ENCODE measurements at places on chromosomes 16 and 17.

GRCh38 chr17:76013377-76013932 lies 12.8 kb downstream of the CDK3 start:
- no peak for DNase-seq

- DNase-seq = no peak
Measured at GRCh38 chr17:67353161-67353560, 13.2 kb downstream of the PSMD12 start.

GRCh38 chr17:46128453-46128852 lies 64.8 kb downstream of the KANSL1 start:
- no peak for DNase-seq

- DNase-seq = no peak
Measured at GRCh38 chr16:73385696-73386095, 337.8 kb upstream of the ZFHX3 start.

DNA sequence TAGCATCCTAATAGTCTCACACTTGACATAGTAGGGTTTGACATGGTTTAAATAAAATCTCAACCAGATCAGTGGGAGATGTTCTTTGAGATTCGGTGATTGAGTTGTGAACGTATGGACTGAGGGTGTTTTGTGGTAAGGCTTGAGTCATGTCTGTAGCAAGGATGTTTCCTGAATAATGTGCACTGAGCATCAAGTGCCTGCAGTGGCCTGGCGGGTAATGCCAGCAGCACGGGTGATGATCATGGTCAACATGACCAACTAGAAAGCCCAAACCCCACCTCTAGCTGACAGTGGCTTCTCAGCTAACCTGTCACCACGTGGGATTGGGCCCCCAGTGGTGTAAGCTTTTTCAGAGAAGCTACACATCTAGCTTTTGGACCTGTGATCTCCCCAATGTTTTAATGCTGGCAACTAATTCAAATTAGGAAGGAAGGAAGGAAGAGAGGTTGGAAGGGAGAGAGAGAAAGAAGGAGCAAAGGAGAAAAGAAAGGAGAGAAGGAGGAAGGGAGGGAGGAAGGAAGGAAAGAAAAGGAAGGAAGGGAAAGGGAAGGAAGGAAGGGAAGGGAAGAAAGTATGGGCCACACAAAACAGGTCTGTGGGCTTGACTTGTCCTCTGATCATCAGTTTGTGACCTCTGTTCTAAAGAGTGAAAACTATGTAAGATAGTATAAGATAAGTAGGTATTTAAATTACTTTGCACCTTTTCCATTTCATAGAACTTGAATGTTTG lies 55.4 kb downstream of the WWOX start:
- DNase-seq = no peak

- no peak for DNase-seq
Measured at GRCh38 chr16:74556375-74556922, 50.5 kb downstream of the GLG1 start.

DNA sequence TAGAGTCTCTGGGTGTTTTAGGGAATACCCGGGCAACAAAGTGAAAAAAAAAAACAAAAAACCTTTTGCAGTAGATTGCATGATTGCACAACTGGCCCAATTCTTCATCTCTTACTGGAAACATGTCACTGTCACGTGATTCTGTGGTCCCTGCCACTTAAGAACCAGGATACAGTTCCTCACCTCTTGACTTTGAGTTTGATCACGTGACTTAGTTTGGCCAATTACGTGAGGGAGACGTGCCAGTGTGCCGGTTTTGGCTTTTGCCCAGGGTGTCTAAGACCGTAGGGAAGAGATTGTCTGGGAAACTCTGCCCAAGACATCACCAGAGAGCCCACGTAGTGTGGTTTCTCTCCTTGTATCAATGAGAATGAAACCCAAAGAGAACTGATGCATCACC lies 88.7 kb downstream of the GRIN2A start:
- no peak for DNase-seq

DNA sequence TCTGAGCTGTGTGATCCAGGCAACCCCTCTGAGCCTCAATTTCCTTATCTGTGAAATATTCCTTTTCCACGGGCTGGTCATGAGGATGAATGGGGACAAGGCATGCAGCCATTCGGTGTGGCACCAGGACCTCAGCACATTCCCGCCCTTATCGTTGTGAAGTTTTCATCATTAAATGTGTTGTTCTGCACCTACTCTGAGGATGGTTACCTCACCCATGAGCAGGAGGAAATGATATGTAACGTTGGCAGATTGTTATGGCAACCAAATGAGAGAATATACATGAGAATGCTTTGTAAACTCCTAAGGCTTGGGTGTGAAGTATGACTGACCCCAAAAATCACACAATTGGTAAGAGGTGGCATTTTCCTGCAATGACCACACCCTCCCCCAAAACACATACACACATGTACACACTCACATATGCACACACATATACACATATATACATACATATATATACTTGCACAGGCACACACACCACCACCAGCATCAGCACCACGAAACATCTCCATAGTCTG lies 39.5 kb downstream of the SMARCE1 start:
- DNase-seq = no peak

DNA sequence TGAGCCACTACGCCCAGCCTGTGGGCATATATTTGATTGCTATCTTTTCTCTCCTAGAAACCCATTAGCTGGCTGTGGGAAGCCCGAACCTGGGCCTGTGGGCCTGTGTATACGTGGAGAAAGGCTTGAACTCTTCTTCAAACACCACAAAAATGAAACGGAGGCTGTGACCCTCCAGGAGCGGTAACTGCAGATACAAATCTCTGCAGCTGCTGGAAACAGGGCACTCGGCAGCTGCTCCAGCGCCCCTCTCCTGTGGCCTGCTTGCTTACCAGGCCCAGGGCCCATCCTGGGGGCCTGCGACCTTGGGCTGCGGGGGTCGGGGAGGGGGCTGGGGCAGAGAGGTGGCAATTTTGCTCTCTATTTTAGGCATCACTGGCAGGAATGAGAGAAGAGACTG lies 28.0 kb upstream of the MTSS2 start:
- no peak for DNase-seq

DNA sequence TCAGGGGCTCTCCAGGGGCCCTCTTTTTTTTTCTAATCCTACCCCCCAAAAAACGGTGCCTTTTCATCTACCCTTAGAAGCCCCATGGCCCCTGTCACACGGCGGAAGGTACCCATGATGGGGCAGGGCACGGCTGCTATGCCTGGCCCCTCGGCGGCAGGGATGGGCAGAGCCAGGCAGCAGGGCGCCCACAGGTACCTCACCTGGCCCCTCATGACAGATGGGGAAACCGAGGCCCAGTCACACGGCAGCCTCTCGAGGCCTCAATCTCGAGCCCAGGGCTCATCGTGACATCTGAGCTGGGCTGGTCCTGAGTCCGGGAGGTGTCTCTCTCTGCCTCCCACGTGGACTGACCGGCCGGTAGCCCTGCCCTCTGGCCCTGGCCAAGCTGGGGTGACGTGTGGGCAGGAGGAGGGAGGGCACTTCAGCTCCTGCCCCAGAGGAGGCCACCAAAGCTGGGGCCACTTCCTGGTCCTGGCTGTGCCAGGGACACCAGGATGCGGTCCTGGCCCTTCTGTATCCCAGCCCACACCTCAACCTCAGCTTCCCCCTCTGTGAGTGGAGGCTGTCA lies 11.6 kb downstream of the TRAF7 start:
- no peak for DNase-seq

DNA sequence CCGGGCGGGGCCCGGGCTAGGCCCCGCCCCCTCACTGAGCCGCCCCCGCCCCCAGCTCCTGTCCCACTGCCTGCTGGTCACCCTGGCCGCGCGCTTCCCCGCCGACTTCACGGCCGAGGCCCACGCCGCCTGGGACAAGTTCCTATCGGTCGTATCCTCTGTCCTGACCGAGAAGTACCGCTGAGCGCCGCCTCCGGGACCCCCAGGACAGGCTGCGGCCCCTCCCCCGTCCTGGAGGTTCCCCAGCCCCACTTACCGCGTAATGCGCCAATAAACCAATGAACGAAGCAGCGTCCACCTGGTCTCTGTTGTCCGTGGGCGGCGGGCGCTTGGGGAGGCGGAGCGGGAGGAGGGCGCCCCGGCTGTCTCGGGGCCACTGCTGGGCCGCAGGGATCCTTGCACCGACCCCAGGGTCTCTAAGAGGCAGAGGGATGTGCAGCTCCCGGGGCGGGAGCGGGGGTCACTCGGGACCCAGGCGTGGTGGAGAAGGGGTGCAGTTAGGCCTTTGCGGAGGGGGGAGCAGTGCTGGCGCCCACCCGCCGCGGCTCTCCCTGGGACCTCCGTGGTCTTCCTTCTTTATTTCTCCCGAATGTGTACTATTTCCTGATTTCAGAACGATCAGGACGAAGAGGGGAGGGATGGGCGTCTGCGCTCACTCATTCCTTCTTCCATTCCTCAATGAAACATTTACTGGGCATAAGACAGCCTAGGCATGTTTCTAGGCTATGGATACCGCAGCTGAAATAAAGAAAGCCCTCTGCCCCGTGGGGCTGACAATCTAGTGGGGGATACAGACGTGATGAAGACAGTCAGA lies 2.0 kb downstream of the HBZ start:
- no peak for DNase-seq

GRCh38 chr16:57536306-57537193 lies at the start of gene CCDC102A:
TSS of gene CCDC102A (minus strand) at chr16:57536571. CDS start at chr16:57529177, 7,394 bp downstream.
- no peak for DNase-seq

- no peak for DNase-seq
Measured at GRCh38 chr17:81397314-81398175, 2.3 kb downstream of the BAHCC1 start.

DNA sequence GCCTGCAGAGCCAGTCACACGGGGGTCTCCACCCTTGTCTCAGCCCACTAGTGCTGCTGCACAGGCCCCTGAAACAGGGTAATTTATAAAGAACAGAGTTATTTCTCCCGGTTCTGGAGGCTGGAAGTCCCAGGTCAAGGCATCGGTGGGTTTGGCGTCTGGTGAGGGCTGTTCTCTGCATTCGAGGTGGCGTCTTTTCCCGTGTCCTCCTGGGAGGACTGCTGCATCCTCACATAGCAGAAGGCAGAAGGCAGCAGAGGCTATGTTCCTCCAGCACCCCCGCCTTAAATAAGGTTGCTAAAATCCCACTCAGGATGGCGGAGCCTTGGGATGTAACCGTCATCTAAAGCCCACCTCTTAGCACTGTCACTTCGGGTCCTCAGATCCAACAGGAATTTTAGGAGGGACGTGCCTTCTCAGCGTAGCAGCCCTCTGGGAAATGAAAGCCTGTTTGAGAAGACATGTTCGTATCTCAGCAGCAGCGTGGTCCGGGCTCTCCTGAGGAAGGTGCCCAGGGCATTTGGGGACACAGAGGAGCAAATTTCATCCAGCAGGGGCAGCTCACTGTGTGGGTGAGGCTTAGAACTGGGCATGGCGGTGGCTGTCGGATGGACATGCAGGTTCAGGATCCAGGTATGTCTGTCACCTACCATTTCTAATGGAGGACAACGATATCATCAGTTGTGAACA lies 221.6 kb upstream of the CHMP6 start:
- DNase-seq = no peak

GRCh38 chr16:87266846-87267245 lies 50.3 kb downstream of the C16orf95 start:
- DNase-seq = no peak

DNA sequence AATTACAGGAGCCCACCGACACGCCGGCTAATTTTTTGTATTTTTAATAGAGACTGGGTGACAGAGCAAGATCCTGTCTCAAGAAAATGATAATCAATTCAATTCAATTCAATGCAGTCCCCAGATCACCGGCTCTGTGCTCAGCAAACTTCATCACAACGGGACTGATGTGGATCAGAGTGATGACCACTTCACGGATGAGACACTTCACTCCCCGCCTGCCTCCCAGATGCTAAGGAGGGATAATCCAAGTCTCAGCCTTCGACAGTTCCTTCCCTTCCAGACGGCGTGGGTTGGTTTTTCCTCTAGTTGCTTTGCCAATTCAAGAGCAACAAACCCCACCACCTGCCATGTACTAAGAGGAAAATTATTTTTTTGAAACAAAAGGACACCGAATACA lies 93.8 kb downstream of the ZDHHC7 start:
- DNase-seq = no peak

DNA sequence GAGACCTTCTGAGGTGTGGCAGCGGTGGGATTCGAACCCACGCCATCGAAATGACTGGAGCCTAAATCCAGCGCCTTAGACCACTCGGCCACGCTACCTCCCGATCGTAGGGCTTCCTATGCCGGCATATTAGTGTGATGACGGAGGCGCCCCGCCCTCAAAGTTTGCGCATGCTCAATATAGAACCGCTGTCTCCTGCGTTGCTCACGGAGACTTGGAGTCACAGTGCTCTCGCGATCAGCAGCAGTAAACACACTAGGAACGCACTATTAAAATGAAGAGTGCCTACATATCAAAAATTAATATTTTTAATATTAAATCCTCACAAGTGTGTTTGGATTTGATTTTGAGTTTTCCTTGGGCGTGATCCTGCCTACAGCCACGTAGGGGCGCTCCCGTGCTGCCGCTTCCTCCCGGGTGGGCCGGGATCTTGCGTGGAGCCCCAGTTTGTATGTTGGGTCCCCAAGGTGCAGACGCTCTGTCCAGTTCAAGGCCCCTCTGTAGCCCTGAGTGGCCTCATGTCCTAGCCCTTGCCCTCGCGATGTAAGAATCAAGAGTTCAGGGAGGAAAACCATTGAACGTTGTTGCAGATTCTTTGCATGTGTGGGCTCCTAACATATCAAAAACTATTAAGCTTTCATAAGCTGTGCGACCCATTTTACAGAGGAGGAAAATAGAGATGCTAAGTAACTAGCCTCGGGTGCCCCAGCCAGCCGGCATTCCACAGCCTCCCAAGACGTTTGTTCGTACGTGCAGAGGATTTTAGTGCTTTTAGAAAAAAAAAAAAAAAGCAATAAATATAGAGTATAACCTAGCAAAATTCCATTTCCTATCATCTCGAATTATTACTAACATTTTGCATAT lies 10.2 kb upstream of the EEF2K start:
- peak; percentile 94 for DNase-seq

GRCh38 chr17:28511858-28512461 lies 5.8 kb downstream of the FOXN1 start:
- no peak for DNase-seq

Measured in stimulated activated CD4-positive, alpha-beta T cell treated with anti-CD3 and anti-CD28 coated beads, Interleukin-12 subunit alpha, Interleukin-12 subunit beta, amount 100 ng/mL, for 24 hours (primary cell).